GM06990 (cell line): ENCODE measurements at places on chromosomes 7 and 10.

DNA sequence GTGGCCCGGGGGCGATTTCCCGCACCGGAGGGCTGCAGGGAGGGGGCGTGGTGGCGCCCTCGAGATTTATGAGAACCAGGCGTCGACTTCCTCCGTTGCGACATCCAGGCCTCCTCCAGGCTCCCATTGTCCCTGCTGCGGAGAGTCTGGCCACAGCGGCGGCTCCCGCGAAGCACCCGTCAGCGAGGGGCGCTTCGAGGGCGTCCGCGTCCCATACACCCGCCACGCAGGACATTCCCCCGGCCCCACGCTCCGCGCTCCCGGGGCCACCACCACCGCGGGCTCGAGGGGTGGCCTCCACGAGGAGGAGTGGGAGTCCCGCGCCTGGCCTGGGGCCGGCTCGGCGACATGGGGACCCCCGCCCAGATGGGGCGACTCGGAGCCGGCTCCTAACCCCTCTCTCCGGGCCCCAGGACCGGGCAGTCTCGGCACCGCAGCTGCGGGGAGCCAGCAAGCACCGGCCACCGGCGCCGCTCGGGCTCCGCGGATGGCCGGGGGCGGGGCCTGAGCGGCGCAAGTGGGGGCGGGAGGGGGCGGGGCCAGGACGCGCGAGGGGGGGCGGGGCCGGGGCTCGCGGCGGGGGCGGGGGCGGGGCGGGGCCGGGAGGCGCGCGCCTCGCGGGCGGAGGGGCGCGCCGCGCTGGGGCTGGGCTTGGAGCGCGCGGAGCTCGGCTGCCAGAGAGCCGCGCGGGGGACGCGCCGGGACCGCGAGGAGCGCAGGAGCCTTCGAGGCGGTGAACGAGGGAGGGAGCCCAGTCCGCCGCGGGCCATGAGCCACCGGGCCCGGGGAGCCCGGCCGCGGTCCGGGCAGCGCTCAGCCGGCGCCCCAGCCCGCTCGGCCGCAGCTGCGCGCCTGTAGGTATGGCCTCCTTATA, at the start of gene SH2B2:
Gene SH2B2 (plus strand): TSS at position 632 of the 874 bp plus-strand sequence. CDS start 13,683 bp downstream, outside the sequence.
- DNase-seq = peak; percentile 81

GRCh38 chr7:85699482-85699881, 512.6 kb upstream of the SEMA3D start:
- DNase-seq = no peak

- no peak for DNase-seq
These were observed 78.6 kb downstream of the CDH23 start for GRCh38 chr10:71475243-71475871.

DNA sequence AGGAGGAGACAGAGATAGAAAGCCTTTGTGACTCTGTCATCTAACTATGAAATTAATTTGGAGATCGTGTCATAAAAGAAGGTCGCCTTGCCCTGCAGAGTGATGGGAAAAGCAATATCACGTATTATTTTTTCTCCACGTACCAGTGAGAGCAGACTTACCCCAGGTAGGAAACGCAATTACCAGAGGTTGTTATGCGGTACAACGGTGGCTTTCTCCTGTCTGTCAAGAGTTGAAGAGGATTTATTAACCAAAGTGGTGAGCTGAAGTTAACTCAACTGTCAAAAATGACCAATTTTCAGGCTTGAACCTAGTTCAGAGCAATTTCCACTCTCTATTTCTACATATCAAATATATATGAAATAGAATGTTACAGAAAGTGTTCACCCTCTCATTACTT, 282.6 kb upstream of the PFKP start:
- no peak for DNase-seq

- no peak for DNase-seq
These were observed 7.3 kb upstream of the ADAM8 start for GRCh38 chr10:133283931-133284330.

GRCh38 chr7:66683770-66684123, 55.1 kb downstream of the KCTD7 start:
- no peak for DNase-seq

GRCh38 chr10:60778971-60779796, 906 bp downstream of the CDK1 start:
- no peak for DNase-seq

DNA sequence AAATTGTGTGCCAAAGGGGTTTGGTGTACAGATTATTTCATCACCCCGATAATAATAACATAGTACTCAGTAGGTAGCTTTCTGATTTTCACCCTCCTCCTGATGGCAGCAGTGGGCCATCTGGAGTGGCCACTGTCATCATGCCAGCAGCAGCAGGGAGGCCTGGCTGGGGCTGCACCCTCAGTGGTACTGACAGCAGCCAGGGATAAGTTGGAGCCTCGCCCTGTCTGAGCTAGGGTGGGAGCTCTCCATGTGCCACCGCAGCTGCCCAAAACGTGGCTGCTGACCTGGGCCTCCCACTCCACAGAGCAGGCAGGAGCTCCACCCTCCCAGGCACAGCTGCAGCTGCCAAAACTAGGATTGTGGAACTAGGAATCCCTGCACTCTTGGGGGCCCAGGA, 700.8 kb upstream of the KCND2 start:
- DNase-seq = no peak
